ENCODE measurements at places on chromosomes 1 and 21. TPM values are rescaled to one million over a fixed set of nuclear protein-coding genes. Genes with fewer than 3 reads are reported as not detected.
A peak's percentile ranks its signal among the peaks of the same experiment; 100 is the strongest.

Gene TMEM82
- not detected for total RNA-seq

Gene SLC5A9
- 5.2 TPM for total RNA-seq

Gene AKR7A3
- total RNA-seq: 479 TPM

Gene TMPRSS3
- total RNA-seq: 12.5 TPM

Gene PHLDA3
- 48.8 TPM for total RNA-seq

Gene GPR37L1
- not detected for total RNA-seq

Gene KRTAP12-3
- not detected for total RNA-seq

DNA sequence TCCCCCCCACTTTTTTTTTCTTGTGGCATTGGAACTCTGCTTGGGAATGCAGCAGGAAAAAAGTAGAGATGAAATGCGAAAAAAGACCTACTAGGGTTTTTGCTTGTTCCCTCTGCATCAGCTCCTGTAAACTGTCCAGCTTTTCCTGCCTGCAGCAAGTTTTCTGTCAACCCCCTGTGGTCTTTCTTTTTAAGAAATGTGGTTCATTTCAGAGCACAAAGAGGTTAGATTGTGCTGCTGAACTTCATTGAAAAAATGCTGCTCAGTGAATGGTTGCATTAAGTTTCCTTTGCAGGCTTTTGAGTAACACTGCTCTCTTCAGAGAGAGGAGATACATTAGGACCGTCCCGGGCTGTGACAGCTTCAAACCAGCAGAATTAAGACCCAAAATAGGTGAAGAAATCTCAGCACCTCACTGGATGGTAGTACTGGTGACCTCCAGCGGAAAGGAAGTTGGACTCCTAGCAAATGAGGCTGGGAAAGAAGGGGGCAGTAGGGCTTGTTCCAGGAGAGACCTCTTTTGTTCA lies 80.7 kb downstream of the NDUFS5 start:
- DNase-seq: no peak

DNA sequence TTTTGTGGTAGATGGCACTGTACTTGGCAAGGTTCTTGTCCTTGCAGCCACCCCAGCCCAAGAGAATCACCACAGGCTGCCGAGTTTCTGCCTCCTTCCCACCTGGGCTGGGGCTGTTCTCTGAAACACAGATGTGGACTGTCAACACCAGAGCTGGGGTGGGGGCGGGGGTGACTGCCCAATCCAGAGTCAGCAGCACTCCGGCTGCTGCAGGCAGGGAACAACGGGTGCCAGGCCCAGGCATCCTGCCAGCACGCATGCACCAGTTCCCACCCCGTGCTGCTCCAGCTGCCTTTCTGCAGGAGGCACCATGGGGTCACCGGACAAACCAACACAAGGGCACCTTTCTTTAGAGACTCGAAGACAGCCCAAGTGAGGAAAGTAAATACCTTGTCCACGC lies 14.1 kb downstream of the TMEM53 start:
- DNase-seq: peak; percentile 97

DNA sequence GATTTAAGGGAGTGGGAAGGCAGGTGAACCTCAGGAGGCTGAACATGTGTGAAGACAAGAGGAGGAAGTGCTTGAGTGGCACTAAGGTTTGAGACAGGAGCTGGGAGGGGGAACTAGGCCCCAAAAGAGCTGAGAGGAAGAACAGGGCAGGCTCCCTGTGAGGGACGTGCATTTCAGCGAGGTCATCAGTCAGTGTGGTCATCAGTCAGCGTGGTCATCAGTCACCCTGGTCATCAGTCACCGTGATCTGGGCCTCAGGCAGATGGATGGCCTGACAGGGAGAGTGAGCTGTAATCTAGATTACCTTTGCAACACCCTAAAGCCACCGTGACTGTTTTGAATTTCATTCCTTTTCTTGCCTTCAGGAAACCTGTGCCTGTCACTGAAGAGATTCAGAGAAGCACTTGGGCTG lies 29.1 kb downstream of the VTCN1 start:
- no peak for DNase-seq

- DNase-seq: peak; percentile 86
Observed at GRCh38 chr1:27668808-27669723, 2.9 kb downstream of the IFI6 start.

DNA sequence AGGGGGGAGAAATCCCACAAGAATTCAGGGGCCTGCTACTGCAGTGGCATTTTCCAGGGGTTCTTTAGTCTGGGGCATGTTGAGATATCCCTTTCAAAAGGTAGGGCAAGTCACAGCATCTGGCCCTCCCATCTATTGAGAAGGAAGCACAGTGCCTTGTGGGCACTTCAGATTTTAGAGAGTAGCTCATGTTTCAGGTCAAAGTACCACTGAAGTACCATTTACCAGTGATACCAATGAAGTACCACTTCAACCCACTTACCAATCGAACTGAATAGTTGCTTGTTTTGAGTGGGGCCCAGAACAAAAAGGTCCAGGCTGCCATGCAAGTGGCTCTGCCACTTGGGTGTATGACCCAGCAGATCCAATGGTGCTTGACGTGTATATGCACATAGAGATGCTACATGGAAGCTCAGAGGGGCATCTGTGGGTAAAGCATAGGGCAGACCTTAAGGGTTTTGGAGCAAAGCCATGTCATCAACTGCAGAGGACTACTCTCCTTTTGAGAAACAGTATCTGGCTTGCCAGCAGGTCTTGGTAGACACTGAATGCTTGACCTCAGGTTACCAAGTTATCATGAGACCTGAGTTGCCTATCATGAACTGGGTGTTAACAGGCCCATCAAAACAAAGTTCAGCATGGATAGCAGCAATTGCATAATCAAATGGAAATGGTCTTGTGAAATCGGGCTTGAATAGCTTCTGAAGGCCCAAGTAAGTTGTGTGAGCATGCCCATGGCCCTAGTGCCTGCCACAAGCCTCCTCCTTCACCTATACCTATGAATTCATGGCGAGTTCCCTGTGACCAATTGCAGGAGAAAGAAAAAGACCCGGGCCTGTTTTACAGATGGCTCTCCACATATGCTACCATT lies 23.5 kb downstream of the PLA2G2D start:
- DNase-seq: no peak

DNA sequence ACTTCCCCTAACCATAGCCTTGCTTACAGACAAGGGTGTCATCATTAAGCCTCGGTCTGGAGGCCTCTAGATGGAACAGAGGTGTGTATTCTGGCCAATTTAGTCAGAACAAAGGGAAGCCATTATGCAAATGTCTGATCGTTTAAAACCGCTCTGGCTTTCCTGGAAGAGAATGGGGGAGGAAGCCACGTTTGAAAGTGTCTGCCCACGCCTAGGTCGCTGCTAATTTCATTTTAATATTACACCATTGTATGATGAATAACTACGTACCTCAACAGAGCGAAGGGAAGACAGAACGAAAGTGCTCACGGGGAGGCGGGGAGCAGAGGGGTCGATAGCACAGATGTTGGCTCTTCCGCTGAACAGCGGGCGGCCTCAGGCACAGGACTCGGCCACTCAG lies 41.1 kb upstream of the CSF3R start:
- DNase-seq: no peak

- no peak for DNase-seq
Observed at GRCh38 chr1:19331262-19331878, 19.2 kb downstream of the SLC66A1 start.

- peak; percentile 27 for DNase-seq
Observed at GRCh38 chr1:166165661-166166328, 1.0 kb downstream of the FAM78B start.

GRCh38 chr1:26608895-26609294 lies 79.3 kb downstream of the RPS6KA1 start:
- DNase-seq: no peak

DNA sequence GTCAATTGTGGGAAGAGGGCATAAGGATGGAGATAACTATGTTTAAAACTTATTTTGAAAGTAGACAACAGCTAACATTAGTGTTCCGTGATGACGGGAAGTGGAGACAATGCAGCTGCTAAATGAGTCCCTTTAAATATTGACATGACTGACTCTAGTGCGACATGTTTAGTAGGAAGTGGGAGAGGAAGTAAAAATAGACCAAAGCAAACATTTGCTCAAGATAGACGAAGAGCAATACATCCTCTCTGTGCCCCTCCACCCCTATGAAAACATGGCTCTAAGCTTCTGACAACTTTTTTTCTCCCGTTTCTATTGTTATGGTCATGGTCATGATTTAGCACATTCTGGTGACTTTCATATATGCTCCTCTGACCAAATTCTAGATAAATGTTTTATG lies 60.0 kb upstream of the HMCN1 start:
- no peak for DNase-seq

DNA sequence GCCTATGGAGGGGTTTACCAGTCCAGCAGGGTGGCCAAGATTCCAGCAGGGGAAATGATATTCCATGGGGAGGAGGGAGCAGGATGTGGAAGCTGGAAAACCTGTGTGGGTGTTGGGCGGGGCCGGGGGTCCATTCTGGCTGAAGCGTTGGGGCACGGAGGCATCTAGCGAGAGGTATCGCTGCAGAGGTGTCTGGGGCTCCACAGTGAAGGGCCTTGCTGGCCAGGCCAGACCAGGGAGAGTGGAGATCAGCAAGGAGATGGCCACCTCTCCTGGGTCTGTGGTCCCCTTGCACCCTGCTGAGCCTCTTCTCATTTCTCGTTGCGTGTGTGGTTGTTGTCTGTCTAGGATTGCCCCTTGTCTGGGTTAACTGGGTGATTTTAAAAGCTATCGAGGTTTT lies 6.2 kb downstream of the COQ8A start:
- DNase-seq: no peak

GRCh38 chr21:32412162-32413014 lies at the start of gene EVA1C:
Gene EVA1C (plus strand): TSS chr21:32412706. CDS start chr21:32412854, 148 bp downstream.
- DNase-seq: peak; percentile 65

DNA sequence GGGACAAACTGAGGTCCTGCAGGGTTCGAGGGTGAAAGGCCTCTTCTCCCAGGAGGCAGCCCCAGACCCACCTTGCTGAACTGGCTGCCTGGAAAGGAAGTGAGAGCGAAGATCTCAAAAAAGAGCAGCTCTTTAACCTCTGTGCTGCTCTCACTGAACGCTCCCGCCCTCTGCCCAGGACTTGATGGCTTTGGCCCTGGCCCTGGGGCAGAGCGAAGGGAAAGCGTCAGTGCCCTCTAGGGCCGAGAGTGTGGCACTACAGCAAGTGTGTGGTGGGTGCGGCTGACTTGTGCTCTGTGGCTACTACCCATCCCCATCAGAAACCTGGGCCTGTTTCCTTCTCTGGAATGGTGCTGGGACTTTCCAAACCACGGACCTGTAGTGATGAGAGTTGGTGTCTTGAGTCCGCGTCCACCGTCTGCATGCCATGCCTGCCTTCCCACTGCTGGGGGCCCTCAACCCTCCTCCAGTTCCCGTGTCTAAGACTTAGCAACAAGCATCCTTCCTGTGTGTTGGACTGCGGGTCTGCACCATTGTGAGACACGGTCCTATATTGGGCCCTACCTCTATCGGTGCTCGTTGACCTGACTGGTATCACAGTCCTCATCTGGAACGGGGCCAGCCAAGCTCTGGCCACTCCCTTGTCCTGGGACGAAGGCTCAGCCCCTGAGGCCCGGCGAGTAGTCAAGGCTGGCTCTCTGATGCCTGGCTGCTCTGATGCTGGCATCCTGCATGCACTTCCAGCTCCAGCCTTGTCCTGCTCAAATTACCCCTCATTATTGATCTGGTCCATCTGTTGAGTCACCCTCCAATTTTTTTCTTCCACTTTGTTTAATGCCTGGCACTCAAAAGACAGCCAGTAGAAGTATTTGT lies 180.3 kb downstream of the DISC1 start:
- DNase-seq: peak; percentile 27

DNA sequence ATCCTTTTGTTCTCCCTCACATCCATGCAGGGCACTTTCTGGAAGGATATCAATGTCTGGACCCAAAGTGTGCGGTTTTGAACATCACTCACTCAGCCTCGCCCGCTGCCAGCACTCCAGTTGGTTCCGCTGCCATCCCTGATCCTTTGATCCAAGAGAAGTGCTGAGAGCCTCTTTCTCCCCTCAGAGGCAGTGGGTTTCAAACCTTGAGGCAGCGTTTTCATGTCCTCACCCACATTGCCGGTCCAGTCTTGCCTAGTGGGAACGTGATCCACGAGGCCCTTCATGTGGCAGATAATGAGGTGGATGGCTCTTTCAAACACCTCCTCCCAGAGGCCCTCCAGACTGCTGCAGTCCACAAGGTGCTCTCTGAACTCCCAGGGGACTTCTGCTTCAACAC lies 122.2 kb downstream of the ACTL8 start:
- no peak for DNase-seq

- no peak for DNase-seq
Observed at GRCh38 chr1:115555446-115555845, 86.3 kb upstream of the VANGL1 start.

GRCh38 chr1:37797750-37798345 lies 4.2 kb downstream of the MANEAL start:
- no peak for DNase-seq

- no peak for DNase-seq
Observed at GRCh38 chr1:30763651-30764248, 6.2 kb upstream of the LAPTM5 start.

- no peak for DNase-seq
Observed at GRCh38 chr1:165824269-165824643, 3.2 kb upstream of the UCK2 start.

DNA sequence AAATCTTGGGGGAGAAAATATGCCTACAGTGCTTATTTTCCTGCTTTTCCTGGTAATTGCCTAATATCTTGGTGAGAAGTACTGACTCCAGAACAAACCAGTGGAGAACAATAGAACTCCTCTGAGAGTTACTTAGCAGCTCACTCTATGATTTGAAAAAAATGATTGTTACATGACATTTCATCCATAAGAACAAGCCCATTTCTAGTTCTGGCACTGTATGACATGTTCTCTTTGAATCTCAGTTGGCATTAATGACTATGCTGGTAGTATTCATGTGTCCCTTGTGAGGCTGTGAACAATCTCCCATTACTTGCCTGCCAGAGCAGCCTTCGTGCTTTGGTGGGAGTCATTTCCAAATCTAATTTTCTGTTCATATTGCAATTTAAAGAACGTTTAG lies 58.0 kb downstream of the CLIC4 start:
- no peak for DNase-seq

GRCh38 chr1:33622757-33623156 lies 150.3 kb downstream of the ZSCAN20 start:
- no peak for DNase-seq

GRCh38 chr1:115237507-115237906 lies 100.5 kb downstream of the NGF start:
- DNase-seq: no peak

DNA sequence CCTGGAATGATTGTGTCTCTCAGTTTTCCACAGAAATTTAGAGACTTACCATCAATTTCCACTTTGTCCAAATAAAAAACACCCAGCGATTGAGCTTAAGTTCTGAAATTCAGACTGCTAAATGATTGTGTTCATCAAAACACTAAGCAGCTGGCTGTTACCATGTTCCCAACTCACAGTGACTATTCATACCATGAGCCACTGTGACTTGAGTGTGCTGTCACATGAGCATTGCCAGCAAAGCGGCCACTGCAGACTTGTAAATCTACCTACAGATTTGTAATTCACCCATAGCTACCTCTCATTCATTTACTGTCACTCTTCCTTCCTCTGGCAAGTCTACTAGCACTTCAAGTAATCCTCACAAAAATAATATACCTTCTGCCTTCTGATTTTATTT lies 17.2 kb upstream of the PRKAB2 start:
- DNase-seq: no peak
